ENCODE measurements at places on chromosomes 6 and 20. TPM values are rescaled to one million over a fixed set of nuclear protein-coding genes. Genes with fewer than 3 reads are reported as not detected.

The HLA-DQB1 gene
- not detected for total RNA-seq

The FAM110A gene
- 2.5 TPM for total RNA-seq

The TGM3 gene
- total RNA-seq, result not detected

The SCRT2 gene
- not detected for total RNA-seq

The DCDC2 gene
- not detected for total RNA-seq

The ISM1 gene
- total RNA-seq, result not detected

The PLAGL2 gene
- total RNA-seq, result 1.7 TPM

The MRPS18A gene
- 50.3 TPM for total RNA-seq

The HTR1B gene
- 22.2 TPM for total RNA-seq

The CNBD2 gene
- total RNA-seq, result 3.1 TPM

The MACROD2 gene
- total RNA-seq, result 1.1 TPM

The CEP85L gene
- total RNA-seq, result 12.0 TPM

The HLA-G gene
- total RNA-seq, result not detected

The SNHG17 gene
- 6.5 TPM for total RNA-seq

The TRDN gene
- not detected for total RNA-seq

The GRIK2 gene
- total RNA-seq, result not detected

The F13A1 gene
- not detected for total RNA-seq

The NKAIN2 gene
- total RNA-seq, result under 0.01 TPM

The SYTL3 gene
- 2.6 TPM for total RNA-seq

The WFDC5 gene
- not detected for total RNA-seq

The STX11 gene
- 5.7 TPM for total RNA-seq

The SERAC1 gene
- 8.5 TPM for total RNA-seq

The DNMT3B gene
- 2.6 TPM for total RNA-seq

The AVP gene
- not detected for total RNA-seq

The RIPPLY2 gene
- total RNA-seq, result not detected

The GRM1 gene
- under 0.01 TPM for total RNA-seq
